ENCODE measurements at places on chromosomes 7 and 10. TPM values are rescaled to one million over a fixed set of nuclear protein-coding genes. Genes with fewer than 3 reads are reported as not detected.

Gene NUDT13
- polyA plus RNA-seq: not detected

Gene CALN1
- polyA plus RNA-seq: 3.5 TPM

Gene ITGB8
- polyA plus RNA-seq: 3.3 TPM

Gene UBN2
- 7.0 TPM for polyA plus RNA-seq

Data from Purkinje cell (primary cell).